ENCODE measurements at places on chromosomes 2 and 18.

DNA sequence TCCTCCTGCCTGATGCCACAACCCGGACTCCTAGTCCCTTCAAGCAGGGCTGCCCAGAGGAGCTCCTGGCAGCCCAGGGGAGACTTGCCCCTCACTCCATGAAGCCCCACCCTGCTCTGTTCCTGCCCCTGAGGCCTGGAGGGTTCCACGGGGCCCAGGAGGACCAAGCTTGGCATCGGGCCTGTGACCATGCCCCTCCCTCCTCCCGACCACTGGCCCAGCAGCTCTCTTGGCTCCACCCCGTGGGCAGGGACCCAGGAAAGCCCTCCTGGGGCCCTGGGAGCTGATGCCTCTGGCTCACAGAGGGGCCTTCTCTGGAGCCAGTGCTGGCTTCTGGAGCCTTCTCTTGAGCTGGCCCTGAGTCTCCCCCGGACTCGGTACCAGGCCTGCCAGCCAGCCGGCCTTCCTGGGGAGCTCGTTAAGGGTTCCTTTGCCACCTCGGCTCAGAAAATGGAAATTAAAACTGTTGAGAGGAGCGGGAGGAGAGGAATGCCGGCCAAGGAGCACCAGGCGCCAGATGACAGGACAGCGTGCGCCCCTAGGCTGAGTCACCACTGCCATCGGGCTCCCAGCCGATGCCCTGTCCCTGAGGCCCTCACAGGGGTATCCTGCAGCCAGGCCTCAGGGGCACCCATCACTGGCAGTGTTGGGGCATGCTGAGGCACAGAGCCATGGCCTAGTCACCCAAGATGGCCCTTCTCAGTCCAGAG is 40.6 kb upstream of the SNED1 start:
- DNase-seq = no peak

- DNase-seq = peak; percentile 17
These were observed 146.7 kb downstream of the PARD3B start for GRCh38 chr2:204691911-204692510.

GRCh38 chr2:167729911-167730310 is 517.5 kb downstream of the STK39 start:
- DNase-seq = no peak

DNA sequence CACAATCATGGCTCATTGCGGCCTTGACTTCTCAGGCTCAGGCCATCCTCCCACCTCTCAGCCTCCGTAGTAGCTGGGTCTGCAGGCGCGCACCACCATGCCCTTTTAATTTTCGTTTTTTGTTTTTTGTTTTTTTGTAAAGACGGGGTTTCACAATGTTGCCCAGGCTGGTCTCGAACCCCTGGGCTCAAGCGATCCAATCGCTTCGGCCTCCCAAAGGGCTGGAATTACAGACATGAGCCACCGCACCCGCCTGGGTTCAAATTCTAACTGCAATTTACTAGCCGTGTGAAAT is 12.3 kb upstream of the DCTN1 start:
- DNase-seq = no peak

DNA sequence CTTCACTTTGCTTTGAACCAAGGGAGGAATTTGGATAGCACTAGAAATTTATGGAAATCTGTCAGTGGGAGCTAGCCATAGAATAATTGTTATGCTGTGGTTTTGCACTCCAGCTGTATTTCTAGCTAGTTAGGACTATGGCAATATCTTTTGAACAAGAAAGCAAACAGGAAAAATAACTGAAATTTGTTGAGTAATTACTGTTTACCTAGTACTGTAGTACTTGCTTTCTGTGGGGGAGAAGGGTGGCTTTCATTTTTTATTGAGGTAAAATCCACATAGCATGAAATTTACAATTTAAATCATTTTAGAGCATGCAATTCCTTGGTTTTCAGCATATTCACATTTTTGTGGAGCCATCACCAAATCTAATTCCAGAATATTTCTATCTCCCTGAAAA is 28.4 kb downstream of the MBD5 start:
- no peak for DNase-seq

- peak; percentile 29 for DNase-seq
These were observed 3.8 kb downstream of the PCARE start for GRCh38 chr2:29070526-29070925.

- peak; percentile 73 for DNase-seq
These were observed 557 bp upstream of the GREB1L start for GRCh38 chr18:21241301-21242048.

DNA sequence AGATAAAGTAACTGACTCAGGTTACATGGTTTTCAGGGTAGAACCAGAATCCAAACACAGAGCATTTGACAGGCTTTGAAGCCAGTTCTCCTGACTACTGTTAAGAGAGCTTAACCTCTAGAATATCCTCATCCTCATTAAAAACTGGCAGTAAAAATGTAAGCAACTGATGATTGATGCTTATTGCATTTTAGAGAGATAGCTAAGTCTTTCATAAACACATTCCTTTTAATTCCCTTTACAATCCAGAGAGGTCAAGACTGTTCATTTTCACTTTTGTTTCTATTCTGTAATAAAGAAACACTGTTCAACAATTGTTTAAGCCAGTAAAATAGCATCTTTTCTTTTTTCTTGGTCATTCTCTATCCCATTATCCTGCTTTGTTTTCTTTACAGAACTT is 53.9 kb upstream of the RAB27B start:
- no peak for DNase-seq

- no peak for DNase-seq
These were observed 39.2 kb upstream of the ACTR3 start for GRCh38 chr2:113850687-113851086.

DNA sequence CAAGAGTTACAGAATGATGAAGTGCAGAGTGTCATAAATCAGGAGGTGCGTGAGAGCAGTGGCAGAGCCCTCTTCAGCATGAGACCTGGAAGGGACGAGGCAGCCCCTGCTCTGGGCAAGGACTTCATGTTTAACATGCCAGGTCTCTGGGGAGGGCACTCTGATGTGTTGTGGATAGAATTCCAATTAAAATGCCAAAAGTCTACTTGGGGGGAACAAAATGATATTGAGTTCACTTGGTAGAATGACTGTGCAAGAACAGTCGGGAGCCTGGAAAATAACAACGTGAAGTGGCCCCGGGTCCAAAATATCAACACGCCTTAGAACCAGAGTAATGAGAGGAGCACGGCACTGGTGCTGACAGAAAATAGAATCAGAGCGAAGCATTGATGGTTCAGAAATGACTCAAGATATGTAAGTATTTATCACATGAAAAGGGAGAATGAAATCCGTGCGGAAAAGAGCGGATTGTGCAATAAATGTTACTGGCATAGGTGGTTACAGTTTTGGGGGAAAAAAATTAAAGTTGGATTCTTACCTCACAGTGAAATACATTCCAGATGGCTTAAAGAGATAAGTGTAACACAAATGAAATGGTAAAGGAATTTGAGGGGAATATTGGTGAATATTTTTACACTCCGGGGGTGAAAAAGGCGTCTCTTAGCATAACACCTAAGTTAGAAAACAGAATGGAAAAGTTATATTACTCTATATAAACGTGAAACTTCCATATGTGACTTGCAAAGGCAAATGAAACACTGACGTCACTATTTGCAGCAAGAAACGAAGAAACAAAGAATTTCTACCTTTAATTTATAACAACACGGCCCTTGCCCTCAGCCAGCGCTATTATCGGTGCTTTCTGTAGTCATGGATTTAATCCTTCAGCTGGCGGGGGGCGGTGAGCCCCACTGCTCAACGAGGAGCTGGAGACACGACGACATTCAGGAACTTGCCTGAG is 159.4 kb upstream of the TWIST2 start:
- DNase-seq = no peak

- no peak for DNase-seq
These were observed 30.8 kb upstream of the GLS start for GRCh38 chr2:190849774-190850173.

DNA sequence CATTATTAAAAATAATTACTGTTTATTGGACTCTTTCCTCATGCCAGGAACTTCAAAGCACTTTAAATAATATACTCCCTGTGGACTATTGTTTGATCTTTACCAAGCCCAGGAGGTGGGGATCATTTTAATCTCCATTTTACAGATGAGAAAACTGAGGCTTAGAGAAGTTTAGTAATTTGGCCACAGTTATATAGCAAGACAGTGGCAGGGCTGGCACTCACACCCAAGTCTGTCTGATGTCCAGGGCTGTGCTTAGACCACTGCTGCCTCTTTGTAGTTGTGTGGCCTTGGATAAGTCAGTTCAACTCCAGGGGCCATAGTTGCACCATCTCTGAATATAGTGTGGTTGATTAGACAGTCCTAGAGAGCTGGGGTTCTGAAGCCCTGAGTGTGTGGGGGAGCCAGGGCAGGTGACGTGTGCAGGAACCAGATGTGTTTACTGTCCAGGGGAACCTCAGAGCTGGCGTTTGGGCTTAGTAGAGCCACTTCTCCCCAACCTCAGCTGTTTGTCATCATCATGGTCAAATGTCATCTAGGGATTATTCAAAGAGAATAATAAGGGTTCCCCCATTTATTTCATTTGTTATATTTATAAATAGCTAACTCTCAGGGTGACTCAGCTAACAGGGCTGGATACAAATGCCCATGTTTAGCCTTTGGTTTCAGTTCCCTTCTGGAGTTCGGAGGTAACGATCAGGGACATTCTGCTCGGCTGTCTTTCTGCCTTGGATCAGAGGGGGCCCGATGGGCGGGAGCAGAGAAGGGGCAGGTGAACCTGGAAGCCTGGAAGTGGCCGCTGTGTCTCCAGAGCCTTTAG is 68.0 kb downstream of the BOLA3 start:
- no peak for DNase-seq

DNA sequence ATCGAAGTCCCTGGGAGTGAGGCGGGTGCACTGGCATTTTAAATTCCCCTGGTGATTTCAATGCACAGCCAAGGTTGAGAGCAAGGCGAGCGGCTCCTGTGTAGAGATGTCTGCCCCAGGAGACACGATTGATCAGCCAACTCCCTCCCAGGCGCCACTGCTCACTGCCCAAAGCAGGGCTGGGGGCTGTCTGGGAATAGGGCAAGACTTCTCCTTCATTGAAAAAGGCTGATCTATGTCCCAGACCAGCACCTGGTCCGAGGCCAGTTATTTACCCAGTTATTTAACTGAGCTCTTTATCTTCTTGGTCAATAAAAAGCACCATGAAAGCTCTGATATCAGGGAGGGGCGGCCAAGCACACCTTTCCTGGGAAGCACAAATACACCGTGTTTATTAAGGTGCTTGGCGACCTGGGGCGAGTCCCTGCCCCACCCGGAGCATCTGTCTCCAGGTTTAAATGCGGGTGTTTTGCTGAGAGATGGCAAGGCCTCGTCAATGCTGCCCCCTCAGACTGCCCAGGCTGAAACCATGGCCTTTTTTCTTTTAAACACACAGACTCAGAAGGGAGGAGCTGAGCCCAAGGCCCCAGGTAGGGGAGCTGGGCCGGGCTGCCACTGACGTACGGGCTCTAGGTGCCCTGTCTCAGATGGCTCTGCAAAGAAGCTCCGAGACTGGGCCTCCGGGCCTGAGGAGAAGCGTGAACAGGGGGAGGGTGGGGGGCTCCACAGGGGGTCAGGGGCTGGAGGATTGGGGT is 73.9 kb upstream of the HPCAL1 start:
- DNase-seq = no peak

DNA sequence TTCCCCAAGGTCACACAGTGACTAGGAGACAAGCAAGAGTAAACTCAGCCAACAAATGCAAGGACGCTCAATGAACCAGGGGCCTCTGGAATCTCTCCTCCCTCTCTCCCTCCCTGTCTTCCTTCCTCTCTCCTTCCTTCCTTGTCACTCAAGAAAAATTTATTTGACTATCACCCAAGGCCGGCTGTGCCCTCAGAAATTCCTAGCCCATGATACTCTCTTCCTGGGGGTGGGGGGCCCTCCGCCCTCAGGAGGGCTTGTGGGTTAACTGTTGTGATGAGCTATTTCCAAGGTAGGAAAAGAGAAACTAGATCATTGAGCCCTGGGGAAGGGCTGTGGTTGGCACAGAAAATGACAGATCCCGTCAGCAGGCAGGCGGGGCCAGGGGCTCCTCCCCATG is 21.7 kb downstream of the INHBB start:
- no peak for DNase-seq

GRCh38 chr2:133240491-133241223 is 327.6 kb downstream of the NCKAP5 start:
- DNase-seq = no peak

GRCh38 chr18:73164430-73164829 is 296.6 kb upstream of the NETO1 start:
- DNase-seq = no peak

- no peak for DNase-seq
These were observed 164.6 kb downstream of the VWC2L start for GRCh38 chr2:214575465-214575864.

- no peak for DNase-seq
These were observed 45.1 kb downstream of the CD8B2 start for GRCh38 chr2:106532236-106532635.

GRCh38 chr2:50401772-50402653 is 629.9 kb downstream of the NRXN1 start:
- DNase-seq = peak; percentile 31

DNA sequence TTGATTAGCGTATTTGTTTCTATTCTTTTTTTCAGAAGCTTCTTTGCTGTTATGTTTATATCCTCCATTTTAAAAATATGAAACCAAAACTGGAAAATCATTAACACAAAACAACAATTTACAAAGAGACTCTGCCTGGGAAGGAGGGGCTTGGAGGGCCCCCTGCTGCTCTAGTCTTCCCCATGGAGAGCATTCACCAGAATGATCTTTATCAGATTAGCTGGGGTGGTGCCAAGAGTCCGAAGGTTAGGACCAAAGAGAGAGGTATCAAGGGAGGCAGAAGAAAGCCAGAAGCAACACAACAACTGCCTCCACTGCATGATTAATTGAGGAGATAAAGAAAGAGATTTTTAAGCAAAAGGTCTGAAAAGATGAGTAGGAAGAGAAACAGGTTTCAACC is 218.6 kb downstream of the IRS1 start:
- no peak for DNase-seq

DNA sequence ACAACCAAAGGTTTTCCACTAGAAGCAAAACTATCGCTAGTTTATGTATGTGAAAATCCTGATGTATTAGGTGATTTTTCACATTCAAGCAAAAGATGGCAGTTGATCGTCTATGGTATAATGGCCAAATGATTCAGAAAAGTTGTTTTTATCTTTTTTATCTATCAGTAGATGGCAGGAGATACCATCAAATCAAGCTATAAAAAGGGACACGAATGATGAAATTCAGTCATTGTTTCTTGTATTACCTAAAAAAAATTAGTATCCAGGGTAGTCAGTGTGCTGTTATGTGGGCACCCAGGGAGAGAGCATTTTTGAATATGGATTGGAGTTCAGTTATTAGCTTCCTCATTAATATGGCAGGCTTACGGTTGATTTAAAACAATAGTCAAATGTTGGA is 22.9 kb upstream of the CAVIN2 start:
- no peak for DNase-seq

GRCh38 chr2:2229626-2230432 is 101.2 kb downstream of the MYT1L start:
- no peak for DNase-seq

DNA sequence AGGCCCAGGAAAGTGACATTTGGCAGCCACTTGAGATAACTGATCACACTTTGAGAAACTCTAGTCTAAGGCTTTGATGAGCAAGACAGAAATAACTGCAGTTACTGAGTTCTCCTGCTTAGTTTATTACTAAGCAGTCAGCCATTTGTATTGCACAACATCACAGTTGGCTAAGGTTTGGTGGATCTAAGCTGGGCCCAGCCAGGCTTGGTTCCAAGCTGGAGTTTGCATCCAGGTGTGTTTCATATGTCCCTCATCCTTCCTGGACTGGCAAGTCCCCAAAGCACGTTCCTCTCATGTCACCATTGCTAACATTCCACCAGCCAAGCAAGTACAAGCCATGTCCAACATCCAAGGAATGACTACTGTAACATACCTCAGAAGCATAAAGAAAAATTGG is 71.3 kb upstream of the ZNF532 start:
- no peak for DNase-seq
